ENCODE measurements at places on chromosomes 16 and 17.

DNA sequence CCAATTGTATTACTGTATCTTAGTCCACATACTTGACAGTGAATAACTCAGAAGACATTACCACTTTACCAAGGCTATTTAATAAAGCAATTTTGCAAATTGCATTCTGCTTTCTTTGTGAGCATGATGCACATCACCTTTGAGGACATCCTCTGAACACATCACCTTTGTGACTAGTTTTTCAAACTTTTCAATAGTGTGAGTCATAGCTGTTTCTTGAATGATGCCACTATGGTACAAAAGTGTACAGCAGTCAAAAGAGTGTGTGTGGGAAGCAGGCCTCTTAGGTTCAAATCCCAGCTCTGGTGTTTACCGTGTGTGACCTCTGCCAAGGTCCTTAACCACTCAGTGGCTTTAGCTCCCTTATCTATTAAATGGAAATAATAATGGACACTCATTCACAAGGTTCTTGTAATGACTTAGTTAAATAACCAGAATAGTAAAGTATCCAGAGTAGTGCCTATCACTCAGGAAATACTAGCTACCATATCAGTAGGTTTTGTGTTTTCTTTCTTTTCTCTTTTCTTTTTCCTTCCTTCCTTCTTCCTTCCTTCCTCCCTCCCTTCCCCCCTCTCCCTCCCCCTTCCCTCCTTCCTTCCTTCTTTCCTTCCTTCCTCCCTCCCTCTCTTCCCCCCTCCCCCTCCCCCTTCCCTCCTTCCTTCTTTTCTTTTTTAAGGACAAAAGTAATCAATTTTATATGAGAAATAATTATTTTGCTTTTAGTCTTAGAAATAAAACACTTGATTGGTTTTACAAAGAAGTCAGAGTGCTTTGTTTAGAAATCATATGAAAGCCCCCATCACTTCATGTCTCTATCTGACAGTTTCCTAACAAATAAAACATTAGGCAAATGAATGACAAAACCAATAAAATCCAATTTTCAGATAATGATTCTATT lies 178.9 kb downstream of the MYO1D start:
- DNase-seq, result no peak

- no peak for DNase-seq
Measured at GRCh38 chr17:57872536-57872935, 22.7 kb upstream of the MRPS23 start.

GRCh38 chr17:73798111-73798748 lies 154.0 kb upstream of the SDK2 start:
- no peak for DNase-seq

GRCh38 chr17:28372203-28372944 lies 880 bp downstream of the SARM1 start:
- DNase-seq, result peak; percentile 34
